ENCODE measurements at places on chromosomes 7 and 10.
A peak's percentile ranks its signal among the peaks of the same experiment; 100 is the strongest.

DNA sequence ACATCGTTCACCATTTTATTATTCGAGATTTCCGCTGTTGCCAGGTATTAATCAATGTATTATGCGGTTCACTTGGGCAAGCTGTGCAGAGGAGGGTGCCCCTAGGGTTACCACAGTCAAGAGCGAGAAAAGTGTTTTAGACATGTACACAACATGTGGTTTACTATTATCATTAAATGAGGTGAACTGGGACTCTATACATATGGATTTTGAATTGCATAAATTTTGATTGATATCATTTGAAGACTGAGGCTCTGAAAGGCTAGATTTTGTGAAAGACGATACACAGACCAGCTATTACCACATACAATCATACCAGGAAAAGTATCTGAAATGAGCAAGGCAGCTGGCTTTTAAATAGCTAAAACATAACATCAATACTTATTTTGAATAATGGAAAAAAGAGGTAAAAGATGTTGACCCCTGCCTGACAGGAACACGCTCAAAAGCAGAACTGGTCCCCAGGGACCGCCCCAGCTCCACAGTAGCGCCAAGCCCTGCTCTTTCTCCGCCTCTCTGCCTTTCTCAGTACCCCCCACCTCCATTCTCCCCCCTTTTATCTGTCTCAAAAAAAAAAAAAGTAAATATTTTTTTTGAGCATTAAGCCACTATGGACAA, 413.4 kb upstream of the MKI67 start:
- no peak for DNase-seq

DNA sequence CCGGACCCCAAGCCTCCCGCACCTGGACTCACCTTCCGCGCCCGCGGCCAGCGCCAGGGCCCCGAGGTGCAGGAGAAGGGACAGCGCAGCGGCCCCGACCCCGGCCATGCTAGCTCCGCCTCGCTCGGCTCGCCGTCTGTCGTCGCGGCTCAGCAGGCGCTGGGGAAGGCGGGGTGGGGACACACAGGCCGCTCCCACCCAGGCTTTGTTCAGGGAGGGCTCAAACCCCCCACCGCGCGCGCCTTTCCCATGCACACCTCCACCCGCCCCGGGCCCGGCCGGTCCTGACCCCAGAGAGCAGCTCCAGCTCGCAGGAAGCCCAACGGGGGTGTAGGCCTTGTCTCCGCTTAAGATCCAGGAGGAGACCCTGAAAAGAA, at the start of gene KCP:
TSS of gene KCP (minus strand) at position 141 of the 377 bp plus-strand sequence. CDS start at position 108, 33 bp downstream.
- DNase-seq = peak; percentile 64

DNA sequence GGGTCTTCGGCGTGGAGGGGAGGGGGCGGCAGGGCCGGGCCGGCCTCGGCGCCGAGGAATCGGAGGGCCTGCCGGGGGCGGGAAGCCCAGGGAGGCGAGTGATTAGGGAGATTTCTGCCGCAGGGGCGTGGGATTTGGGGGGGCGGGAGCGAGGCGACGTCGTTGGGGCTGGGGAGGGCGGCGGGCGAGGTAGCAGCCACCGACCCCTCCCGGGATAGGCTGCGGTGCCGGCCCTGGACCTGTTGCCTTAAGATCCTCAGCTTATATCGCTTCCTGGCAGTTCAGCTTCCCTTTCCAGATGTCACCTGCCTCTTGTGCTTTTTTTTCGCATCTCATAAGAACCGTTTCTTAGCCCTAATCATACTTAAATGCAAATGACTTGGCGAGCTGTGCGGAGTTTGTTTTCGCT, 655 bp downstream of the LMTK2 start:
- peak; percentile 57 for DNase-seq

DNA sequence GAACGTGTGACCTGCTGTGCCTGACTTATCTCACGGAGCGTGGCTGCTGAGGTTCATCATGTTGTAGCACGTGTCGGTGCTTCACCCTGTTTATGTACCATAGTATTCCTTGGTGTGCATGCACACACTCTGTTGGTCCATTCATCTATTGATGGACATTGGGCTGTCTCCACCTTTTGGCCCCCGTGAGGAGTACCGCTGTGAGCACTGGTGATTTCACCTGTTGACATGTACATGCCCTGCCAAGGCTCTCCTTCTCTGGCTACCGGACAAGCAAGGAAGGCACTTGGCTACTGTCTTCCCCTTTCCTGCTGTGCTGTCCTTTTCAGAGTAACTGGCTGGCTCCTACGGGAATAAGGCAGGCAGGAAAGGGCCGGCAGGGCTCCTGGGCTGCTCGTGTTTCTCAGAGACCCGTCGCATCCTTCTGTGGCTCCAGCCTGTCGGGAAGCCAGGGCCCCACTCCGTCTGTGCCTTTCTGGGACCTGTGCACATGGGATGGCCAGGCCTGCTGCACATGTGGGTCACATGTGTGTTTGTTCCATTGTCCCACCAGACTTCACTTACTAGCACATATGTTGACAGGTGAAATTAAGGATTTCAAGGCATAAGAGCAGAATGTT, 17.8 kb upstream of the TBRG4 start:
- DNase-seq = no peak

DNA sequence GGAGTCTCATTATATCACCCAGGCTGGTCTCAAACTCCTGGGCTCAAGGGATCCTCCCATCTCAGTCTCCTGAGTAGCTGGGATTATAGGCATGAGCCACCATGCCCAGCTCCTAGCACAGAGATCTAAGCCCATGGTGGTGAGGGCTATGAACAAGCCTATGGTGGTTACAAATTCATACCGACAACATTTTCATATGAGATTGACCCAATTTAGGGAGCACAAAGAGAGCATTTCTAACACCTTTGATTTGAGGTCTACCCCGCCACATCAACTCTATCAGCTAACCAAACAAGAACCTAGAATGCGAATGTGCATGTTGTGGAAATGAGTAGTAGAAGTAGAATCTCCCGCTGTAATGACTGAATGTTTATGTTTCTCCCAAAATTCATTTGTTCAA, 14.2 kb upstream of the PRF1 start:
- no peak for DNase-seq

- peak; percentile 43 for DNase-seq
Measured at GRCh38 chr10:43044448-43044921, 32.4 kb upstream of the RET start.

- DNase-seq = peak; percentile 36
Measured at GRCh38 chr10:124354411-124355382, 64.0 kb downstream of the OAT start.

Measured in neural progenitor cell (in vitro differentiated cells).